ENCODE measurements at places on chromosomes 1 and 21.
A peak's percentile ranks its signal among the peaks of the same experiment; 100 is the strongest.

DNA sequence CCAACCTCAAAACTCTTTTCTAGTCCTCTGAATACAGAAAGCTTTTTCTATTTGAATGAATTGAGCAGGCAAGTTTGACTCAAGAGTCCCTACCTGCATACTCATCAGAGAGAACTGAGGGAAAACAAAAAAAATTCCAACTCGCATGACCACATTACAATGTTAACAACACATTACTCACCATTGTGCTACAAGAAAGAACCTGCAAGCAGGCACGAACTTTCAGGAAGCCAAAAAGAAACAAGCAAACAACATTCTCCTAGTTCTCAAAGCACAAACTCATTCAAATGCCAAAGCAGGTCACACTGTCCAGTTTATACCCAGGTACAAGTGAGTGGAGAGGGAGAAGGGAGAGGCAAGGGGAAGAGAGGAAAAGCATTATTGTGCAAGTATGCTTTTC lies 14.6 kb downstream of the OTUD7B start:
- DNase-seq, result no peak

GRCh38 chr1:38719880-38720279 lies 139.7 kb downstream of the RRAGC start:
- no peak for DNase-seq

- DNase-seq, result no peak
These were observed 71.0 kb downstream of the SIK1 start for GRCh38 chr21:43355925-43356289.

DNA sequence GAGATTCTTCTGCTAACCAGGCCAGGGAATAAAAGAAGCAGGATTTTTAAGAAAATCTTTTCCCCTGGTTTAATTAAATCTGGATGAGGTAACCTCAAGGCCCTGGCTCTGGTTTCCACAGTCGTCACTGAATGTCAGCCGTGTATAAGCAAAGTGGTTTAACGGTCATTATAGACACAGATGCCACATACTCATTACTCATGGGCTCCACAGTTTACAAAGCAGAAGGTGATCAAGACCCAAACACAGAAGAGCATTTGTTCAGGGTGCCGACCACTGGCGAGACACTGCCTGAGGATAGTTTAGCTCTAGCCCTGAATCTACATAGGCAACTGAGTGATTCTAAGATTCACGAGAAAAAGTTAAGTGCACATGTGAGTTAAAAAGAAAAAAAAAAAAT lies 27.8 kb upstream of the RAP1GAP start:
- no peak for DNase-seq

GRCh38 chr1:66489151-66489550 lies 44.8 kb upstream of the SGIP1 start:
- no peak for DNase-seq

GRCh38 chr21:46079352-46080170 lies 18.4 kb upstream of the COL6A2 start:
- peak; percentile 70 for DNase-seq

DNA sequence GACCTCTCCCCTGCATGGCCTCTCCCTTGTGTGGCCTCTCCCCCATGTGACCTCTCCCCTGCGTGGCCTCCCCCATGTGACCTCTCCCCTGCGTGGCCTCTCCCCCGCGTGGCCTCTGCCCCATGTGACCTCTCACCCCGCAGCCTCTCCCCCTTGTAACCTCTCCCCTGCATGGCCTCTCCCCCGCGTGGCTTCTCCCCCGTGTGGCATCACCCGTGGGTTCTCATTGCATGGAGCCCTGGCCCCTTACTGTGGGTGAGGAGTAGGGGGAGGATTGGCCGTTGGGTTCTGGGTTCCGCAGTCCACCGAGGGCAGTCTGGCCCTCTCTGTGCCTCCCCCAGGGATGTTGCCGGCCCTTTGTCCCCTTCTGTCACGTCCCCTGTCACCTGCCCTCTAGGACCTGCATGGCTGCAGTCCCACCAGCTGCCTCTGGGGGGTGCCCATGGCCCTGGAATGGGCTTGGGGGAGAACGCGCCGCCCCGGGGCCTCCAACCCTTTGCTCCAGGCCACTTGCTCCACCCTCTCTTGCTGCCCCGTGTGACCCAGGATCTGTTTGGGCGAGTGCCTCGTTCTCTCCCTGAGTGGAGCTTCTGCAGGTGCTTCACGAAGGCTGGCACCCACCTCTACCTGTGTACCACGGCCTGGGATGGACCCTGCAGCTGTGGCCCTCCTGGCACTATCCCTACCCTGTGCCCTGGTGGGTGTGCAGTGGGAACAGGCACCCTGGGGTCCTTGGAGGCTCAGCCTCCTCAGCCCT lies 21.3 kb downstream of the RRP1 start:
- peak; percentile 94 for DNase-seq

DNA sequence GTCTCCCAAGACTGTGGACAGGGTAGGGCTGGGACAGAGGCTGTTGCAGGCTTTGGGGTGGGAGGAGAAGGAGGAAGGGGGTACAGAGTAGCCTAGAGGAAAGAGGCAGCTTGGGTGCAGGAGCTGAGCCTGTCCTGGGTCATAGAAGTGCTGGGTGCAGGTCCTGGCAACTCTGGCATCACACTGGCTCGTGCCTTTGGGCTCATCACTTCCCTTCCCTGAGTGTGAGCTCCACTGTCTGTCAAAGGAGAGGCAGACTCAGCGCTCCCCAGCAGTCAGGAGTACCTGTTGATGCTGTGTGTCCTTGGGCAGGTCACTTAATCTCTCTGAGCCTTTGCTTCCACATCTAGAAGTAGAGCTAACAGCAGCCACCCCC lies 157.1 kb downstream of the PTPRU start:
- no peak for DNase-seq

GRCh38 chr1:204678721-204679475 lies 6.6 kb downstream of the LRRN2 start:
- DNase-seq, result no peak

GRCh38 chr1:192399161-192399560 lies 82.4 kb downstream of the RGS21 start:
- no peak for DNase-seq

DNA sequence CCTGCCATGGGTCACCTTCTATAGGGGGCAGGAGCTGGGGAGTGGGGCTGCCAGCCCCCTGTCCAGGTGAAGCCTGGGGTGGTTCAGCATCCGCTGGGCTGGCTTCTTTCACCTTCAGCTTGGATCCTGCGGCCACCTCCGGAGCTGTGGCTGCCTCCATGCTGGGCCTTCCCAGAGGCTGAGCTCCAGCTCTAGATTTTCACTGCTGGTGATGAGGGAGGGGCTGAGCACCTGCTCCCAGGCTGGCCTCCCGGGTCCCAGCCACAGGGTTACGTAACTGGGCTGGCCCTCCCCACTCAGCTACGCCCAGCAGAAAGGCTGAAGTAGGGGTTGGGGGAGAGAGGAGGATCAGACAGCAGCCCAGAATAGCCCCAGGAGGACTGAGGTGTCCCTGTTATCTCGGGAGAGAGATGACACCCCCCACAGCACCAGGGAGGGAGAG lies at the start of gene MYBPHL:
Gene MYBPHL (minus strand): TSS at position 180 of the 442 bp plus-strand sequence. CDS start 20 bp downstream, at position 160.
- no peak for DNase-seq

- DNase-seq, result no peak
These were observed 16.8 kb downstream of the RUNX3 start for GRCh38 chr1:24913274-24913604.

- DNase-seq, result no peak
These were observed 95.4 kb upstream of the USP24 start for GRCh38 chr1:55310505-55310971.

- DNase-seq, result no peak
These were observed 347.7 kb downstream of the PTBP2 start for GRCh38 chr1:97069312-97069711.

- DNase-seq, result peak; percentile 94
These were observed at the start of gene EPHA2 for GRCh38 chr1:16155537-16156410. TSS of gene EPHA2 (minus strand) at chr1:16156069. CDS start at chr1:16155932, 137 bp downstream.

GRCh38 chr21:33127154-33127867 lies 57.4 kb downstream of the OLIG1 start:
- DNase-seq, result peak; percentile 90

GRCh38 chr1:38261574-38261973 lies 215.0 kb upstream of the POU3F1 start:
- no peak for DNase-seq

GRCh38 chr1:194734970-194735369 lies 1548.6 kb upstream of the B3GALT2 start:
- no peak for DNase-seq

DNA sequence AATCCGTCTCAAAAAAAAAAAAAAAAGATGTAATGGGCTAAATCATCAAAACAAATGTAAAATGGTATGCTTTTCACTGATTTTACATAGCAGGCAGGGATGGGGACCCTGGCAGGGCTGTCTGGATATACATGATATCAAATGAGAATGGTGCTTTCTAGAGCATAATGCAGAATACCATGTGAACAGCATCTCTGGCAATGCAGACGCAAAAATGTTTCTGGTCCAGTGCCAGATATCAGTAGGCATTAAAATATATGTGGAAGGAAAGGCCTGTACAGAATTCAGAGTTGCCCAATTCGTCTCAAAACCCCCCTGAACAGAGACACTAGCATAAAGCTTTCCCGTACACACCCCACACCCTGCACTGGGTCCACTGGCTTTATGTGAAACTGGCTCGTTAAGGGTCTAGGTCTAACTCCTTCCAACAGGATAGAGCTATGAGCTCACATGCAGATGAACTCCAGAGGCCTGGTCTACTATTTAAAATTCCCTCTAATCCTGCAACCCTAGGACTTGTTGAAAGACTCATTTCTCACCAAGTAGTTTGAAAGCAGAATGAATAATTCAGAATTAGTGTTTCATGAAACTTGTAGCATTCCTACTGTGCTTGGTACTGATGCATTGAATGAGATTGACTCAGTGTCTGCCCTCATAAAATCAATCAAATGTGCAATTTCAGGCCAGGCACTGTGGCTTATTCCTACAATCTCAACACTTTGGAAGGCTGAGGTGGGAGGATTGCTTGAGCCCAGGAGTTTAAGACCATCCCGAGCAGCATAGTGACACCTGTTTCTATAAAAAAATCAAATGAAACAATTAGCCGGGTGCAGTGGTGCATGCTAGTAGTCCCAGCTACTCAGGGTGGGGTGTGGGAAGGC lies 2.6 kb upstream of the MYSM1 start:
- no peak for DNase-seq

DNA sequence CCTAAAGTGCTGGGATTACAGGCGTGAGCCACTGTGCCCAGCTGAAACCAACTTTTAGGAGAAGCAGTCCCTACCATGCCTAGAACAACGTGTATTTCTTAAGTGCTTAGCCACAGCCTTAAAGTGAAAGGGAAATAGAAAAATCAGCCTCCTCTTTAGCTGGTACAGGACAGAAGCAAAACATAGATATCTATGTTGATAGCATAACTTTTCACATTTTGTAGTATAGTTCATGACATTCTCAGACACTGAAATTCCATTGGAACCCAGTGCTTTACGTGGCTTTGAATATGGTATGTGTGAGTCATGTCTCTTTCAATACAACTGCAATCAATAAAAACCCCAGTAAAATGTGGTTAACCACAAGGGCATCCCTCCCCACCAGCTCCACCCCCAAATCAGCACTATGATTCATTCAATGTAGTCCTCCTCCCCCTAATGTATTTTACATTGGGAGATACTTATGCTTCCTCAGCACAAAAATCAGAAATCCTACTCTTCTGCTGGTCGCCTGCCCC lies 32.1 kb downstream of the TGFB2 start:
- DNase-seq, result no peak

DNA sequence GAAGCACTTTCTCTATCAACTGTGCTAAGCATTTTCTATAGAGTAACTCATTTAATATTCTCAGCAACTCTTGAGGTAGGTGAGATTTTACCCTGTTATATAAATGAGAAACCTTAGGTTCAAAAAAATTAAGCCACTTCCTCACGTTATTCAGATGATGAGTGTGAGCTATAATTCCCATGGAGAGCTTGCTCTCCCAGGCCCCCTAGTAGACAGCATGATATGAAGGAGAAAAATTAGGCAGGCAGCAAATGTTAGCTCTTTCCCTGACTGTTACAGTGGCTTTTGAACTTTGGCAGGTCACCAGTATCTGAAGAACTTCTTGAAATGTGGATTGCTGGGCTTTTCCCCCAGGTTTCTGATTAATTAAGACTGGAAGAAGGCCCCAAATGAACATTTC lies 753.1 kb downstream of the NCAM2 start:
- DNase-seq, result no peak

DNA sequence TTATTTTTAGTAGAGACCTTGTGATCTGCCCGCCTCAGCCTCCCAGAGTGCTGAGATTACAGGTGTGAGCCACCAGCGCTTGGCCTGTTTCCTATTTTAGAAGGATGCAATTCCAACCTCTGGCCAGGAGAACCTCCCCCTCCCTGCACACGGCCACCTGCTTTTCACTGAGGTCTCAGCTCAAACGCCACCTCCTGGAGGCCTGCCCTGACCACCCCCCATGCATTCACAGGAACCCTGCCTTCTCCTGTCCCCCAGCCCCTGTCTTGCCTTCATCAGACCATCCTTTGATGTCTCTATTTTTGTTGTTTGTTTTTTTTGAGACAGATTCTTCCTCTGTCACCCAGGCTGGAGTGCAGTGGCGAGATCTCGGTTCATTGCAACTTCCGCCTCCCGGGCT lies 2.3 kb downstream of the SRM start:
- no peak for DNase-seq

- no peak for DNase-seq
These were observed 245.4 kb downstream of the PBX1 start for GRCh38 chr1:164804366-164804765.

GRCh38 chr1:154832384-154832783 lies 37.7 kb downstream of the KCNN3 start:
- DNase-seq, result no peak

DNA sequence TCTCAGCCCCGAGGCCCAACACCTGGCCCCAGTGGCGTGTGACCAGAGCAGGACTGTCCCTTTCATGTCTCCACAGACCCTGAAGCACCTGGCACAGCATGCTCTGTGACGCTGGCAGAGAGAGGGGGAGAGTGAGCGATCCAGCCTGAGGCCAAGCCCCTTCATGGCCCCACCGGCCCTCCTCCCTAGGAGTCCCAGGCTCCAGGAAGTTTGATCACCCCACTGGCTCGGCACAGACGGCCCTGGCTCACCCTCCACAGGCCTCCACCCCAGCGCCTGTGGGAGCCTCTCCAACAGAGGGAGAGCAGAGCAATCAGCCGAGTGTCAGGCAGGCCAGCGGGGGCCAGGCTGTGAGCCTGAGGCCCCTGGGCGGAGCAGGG lies 11.0 kb downstream of the SH3BGRL3 start:
- DNase-seq, result no peak

GRCh38 chr1:156488566-156489165 lies 11.9 kb downstream of the MEF2D start:
- DNase-seq, result no peak

GRCh38 chr1:147579934-147580537 lies 38.7 kb downstream of the BCL9 start:
- DNase-seq, result no peak

DNA sequence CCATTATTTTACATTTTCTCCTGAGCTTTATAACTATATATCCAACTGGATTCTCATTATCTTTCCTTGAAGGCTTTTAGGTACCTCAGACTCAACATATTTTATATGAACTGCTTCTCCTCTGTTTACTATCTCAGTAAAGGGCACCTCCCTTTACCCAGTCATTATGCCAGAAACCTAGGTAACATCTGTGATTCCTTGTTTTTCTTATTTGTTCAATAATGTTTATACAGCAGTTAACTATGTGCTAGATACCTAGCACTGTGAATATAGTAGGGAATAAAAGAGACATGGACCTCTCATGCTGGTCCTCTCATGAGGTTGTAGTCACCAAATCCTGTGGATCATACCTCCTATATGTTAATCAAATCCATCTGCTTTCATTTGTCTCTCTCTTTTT lies 25.6 kb downstream of the PPP1R12B start:
- no peak for DNase-seq

- no peak for DNase-seq
These were observed 78.4 kb downstream of the HS2ST1 start for GRCh38 chr1:86992861-86993260.
